CD4-positive, alpha-beta T cell treated with Interleukin-21 for 1 hour (primary cell): ENCODE measurements at places on chromosomes 11 and 22.

- no peak for DNase-seq
These were observed 194.9 kb downstream of the SWAP70 start for GRCh38 chr11:9858822-9859221.

DNA sequence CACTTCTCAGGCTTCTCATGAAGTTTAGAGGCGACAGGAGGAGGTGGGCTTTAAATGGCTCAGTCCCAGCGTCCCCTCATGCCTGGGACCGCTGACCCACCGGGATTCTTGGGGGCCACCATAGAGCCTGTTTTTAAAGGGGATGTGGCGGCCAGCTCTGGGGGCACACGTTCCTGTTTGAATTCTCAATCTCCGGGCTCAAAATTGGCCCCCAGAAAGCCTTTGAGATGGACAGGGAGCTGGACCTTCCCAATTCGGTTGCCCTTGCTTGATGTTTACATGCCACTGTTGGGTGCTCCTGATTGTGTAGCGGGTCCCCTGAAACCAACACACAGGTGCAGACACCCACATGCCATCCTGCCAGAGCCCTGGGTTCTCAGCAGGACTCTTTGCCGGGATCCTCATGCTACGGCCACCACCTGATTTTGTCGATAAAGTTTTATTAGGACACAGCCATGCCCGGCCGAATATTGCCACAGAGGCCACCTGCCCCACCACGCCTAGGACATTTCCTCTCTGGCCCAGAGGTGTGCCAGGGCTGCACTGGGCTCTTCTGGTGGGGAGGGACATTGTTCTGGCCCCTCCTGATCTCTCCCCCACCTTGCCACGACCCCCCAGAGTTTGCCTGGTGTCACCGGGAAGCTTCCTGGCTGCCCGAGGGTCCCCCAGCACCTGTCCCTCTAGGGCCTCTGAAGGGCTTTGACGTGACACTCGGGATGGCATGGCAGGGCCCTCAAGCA lies 71.6 kb downstream of the KCNQ1 start:
- DNase-seq: no peak

DNA sequence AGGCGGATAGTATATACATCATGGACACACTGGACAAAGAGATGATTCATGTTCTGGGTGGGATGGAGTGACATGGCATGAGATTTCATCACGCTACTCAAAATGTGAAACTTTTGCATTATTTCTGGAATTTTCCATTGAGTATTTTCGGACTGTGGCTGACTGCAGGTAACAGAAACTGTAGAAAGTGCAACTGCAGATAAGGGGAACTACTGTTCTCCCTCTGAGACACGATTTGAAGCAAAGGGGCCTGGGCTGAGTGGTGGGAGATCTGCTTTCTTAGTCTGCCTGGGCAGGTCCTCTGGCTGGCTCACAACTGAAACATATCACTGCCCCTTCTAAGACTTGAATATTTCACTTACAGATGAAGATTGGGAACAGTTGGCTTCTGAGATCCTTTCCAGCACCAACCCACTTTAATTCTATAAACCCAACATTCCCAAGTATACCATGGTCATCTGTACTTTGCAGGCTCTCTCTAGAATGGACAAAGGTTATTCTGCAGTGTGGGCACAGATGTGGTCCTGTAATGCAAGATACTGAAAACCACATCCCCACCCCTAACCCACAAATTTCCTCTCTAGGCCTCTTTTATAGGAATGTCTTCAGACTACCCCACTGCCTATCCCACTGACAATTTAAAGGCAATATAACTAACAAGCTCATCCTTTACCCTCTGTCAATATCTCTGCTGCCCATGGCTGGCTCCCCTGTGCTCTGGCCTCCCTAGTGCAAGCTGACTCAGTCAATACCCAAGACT lies 121.1 kb downstream of the KCNC1 start:
- no peak for DNase-seq

GRCh38 chr11:119363081-119363850 lies 16.8 kb upstream of the MFRP start:
- no peak for DNase-seq

- no peak for DNase-seq
These were observed 299.9 kb downstream of the DCDC1 start for GRCh38 chr11:31069447-31070205.

DNA sequence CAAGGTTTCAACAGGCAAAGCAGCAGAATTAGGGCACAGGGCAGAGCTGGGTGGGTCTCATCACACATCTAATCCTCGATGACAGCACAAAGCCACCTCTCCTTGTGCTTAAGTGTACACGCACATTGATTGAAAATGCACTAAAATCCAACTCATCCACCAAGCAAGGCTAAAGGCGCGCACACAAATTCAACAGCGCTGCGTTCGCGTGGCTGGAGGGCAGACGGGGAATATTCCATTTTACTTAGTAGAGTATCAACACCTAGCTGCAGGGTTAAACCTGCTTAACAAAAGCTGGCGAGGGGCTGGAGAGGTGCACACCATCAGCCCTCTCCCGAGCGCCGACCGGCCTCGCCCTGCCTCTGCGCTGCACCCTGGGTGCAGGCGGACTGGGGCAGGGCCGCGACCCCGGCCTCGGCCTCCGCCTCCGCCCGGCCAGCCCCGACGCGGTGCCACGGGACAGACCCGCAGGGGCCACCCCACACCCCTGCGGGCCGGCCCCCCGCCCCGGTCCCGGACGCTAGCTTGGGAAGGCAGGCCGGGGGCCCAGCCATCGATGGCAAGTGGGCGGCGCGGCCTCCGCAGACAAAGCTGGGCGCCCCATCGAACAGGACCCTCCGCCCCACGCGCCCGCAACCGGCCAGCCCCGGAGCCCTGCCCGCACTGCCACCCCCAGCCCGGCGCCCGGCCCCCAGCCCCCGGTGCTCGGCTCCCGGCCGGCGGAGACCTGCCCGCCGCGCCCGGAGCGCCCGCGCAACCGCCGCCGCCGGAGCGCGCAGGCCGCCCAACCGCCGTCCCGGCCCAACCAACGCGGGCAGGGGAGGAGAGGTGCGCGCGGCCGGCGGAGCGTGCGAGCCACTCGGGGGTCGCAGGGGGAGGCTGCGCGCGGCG lies 929 bp downstream of the PRDM10 start:
- peak; percentile 27 for DNase-seq

DNA sequence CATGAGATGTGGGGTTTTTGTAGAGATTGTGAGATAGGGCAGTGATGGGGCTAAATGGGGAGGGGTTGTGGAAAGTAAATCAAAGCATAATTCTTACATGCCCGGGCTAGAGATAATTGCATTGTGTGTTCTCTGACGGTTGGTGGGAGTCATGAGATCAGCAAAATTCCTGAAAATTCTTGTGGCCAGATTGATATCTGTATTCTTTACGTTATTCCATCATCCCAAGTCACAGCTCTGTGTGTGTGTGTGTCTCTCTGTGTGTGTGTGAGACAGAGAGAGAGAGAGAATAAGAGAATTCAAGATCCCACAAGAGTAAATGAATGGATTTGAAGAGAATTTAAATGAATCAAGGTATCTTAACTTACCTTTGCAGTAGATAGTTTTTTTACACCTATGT lies 138.6 kb upstream of the ARHGAP20 start:
- no peak for DNase-seq

GRCh38 chr11:120928627-120929026 lies 95.3 kb upstream of the TBCEL start:
- no peak for DNase-seq

- DNase-seq: no peak
These were observed 26.3 kb downstream of the APLNR start for GRCh38 chr11:57210781-57211180.

GRCh38 chr11:37544491-37544890 lies 946.5 kb upstream of the RAG2 start:
- no peak for DNase-seq

- DNase-seq: no peak
These were observed 4.9 kb downstream of the SULT4A1 start for GRCh38 chr22:43857367-43857766.

DNA sequence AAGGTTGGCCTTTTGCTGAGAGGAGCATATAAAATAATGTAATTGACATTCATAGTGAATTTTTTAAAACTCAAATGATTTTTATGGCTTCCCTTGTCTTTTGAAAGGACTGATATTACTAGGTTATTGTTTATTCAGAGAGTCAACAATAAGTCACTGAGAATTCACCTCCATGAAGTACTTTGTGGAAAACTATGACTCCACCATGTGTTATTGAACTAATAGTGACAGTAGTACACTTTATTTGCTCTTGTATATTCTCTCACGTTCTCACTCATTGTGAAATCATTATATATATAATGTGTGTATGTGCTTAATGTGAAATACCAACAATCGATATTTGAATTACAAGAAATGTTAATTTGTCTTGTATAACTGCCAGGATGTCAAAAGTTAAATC lies 267.4 kb upstream of the CCDC179 start:
- DNase-seq: no peak

DNA sequence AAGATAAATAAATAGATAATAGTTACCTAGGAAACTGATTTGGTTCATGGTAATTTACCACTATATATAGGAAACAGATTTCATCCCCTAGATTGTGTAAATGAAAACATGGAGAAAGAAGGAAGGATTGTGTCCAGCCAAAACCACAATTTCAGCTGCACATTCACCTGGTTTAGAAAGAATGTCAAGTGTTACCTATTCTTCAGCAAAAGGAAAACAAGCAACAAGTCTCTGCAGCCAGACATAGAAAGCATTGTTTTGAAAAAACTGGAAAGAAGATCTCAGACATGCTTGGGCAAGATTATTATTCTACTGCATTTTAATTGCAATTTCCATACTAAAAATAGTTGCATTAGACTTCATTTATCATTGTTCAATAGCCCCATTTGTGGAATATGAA lies 8.8 kb upstream of the BMAL1 start:
- no peak for DNase-seq

DNA sequence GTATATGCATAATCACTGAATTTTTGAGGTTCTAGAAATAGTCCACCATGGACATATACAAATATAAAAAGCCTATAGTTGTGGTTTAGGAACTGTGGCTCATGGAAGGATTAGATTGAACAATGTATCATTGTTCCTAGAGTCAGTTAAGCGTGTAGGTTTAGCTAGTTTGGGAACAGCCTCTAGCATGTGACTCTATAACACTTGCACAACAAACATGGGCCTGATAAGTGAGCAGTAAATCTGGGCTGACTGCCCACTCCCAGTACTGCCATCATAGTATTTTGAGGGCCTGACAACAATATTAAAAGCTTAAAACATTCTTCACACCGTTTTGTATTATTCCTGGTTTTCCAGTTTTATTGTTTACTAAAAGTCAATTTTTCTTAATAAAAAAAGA lies 47.0 kb downstream of the YAP1 start:
- DNase-seq: no peak

DNA sequence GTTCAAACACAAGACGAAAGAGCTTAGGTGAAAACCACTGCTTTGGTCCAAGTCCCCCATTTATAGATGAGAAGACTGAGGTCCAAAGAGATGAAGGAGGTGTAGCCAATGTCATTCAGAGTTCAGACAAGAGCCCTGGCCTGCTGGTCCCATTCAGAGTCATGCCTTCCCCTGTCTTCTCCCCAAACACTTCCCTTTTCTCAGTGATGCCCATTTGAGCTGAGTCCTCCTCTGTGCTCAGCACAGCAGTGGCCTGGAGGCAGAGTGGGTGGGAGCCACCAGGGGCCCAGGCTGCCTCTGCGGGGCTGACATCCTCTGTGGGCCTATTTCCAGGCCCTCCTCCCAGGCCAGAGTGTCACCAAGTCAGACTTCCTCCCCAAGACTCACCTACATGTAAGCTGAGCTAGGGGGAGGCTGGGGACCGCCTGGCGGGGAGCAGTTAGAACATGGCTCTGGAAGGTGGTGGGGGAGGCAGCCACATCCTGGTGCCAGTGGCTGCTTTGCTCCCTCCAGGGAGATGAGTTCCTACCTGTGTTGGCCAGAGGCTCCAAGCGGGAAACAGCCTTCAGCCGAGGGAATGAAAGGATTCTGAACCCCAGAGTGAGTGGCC lies 22.4 kb upstream of the LRRC10B start:
- no peak for DNase-seq

- no peak for DNase-seq
These were observed 47.0 kb upstream of the PSMA1 start for GRCh38 chr11:14567064-14567651.

DNA sequence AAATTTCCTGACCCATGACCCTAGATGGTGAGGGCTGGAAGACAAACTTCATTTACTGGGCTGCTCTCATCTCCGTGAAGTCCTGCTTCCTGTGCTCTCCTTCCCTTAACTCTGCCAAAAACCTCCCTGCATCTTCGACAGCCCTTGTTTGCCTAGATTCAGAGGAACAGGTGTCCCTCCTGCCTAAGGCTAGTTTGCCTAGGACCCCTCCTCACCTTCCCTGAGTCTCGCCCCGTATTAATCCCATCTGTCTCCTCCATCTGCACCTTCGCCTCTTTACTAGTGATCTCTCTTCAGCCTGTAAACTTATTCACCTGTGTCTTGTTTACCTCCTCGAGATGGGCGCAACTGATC lies 33.1 kb downstream of the EIF3F start:
- no peak for DNase-seq

- DNase-seq: no peak
These were observed 158.1 kb downstream of the FBXO7 start for GRCh38 chr22:32632512-32633315.

DNA sequence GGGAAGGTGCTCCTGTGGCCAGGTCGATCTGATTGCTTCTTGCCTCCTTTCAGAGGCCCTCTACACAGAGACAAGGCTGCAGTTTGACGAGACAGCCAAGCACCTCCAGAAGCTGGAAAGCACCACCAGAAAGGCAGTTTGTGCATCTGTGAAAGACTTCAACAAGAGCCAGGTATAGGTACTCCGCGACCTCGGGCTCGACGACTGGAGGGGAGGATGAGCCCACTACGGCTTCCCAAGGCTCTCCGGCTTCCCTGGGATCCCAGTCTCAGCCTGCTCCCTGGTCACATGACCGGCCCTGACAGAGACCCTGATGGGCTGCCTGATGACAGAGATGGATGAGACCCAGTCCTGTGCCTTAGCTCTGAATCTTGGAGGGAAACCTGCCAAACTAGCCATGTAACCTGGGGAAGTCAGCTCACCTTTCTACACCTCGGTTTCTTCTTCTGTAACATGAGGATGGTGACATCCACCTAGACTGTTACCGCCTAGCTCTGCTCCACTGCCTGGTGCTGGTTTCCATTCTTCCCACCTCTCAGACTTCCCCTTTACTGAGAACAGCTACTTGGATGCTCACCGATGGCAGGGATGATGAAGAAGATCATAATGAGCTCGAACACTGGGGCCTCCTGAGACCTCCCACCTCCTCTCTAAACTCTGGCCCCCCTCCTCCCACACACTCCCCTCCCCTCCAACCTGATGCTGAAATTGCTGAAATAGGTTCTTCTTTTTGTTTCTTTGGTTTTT lies 8.9 kb downstream of the RIBC2 start:
- no peak for DNase-seq
